ENCODE measurements at places on chromosomes 12 and 14.

DNA sequence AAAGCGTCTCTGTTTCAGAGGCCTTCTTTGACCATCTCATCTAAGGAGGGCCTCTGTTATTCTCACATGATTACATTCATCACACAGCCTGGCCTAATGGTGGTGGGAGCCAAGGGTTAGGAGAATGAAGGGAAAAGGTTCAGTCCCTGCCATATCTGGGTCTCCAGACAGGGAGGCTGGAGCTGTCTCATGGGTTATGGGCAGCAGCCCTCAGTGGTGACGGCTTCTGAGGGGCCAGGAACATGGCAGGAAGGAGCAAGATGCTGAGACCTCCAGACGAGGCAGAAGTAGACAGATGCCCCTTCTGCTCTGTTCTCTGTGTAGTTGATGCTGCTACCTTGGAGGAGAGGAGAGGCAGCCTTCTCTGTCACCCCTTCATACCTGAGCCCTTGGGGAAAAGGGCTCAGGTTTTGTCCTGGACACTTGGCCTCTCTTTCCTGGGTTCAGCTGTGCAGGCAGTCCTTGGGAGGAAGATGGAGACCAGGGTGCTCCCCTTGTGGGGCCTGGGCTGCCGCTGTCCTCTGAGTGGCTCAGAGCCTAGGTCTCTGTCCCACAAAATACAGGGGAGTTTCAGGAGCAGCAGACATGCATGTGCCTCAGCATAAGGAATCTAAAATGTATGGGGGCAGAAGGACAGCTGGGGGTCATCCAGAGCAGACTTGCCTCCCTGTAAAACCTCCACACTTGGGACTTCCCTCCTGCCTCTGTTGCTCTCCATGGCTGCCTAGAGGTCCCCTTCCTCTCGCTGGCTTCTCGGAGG lies 3.6 kb downstream of the IFI27L2 start:
- DNase-seq: no peak

- no peak for DNase-seq
Observed at GRCh38 chr12:104049278-104049902, 597 bp downstream of the GLT8D2 start.

DNA sequence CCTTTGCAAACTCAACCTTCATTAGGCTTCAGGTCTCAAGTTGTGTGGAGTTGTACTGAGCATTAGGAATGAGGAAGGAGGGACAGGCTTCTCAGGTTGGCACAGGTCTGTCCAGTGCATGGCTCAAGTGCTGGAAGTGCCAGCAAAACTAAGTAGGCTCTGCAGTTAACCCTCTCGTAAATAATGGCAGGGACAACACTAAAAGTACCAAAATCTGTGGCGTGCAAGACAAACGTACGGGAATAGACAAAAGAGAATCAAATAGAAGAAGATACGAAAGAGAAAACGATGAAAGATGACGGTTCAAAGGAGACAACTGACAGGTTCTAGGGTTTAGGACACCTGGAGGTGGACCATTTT lies 612 bp downstream of the TRAPPC6B start:
- no peak for DNase-seq

DNA sequence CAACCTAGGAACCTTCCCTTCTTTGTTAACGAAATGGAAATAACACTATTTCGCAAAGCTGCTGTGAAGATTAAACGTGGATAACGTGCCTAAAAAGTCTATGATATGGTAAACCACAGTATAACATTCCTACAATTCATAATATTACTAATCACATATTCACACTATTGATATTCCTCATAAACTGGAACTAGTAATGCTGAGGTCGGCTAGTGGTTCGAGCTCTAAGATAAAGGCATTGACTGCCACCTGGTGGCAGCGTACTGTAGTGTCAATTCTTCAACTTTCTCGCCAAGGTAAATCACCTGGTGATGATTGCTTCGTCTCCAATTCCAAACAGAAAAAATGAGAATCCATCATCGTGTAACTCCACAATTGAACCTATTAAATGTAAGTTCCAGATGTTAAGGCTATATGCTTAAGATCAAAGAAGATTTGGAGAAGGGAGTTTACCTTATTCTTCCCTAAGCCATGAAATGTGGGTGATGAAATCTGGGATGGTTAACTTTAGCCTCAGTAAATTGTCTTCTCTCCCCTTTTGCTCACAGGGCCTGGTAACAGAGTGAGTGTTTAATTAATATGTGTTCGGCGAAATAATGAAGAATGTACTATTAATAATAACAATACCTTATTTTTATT lies 197.5 kb upstream of the TMEM132C start:
- no peak for DNase-seq

DNA sequence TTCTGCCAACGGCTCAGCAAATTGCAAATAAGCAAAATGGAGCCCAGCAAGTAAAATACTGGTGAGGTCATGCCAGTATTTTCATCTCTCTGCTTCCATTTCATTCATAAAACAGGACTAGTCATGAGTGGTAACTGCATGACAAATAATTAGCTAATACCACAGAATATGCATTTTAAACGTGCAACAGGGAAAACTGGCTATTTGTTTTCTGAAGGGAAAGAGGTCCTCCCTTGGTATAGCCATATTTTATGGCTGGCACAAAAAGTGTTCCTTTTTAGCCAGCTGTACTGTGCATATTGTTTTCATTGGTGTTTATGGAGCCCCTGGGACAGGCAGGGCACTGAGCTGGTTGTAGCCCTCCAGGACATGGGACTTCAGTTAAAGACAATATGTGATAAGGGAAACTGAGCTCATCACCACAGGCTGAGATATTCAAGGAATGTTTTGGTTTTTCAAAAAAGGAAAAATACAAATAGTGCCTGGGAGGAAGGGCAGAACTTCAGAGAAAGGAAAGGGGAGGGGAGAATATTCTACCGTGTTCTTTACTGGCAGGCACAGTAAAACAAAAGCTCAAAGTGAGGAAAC lies 26.1 kb upstream of the FOXN3 start:
- no peak for DNase-seq

- DNase-seq: no peak
Observed at GRCh38 chr12:106205208-106206069, 42.4 kb downstream of the CKAP4 start.
